ENCODE measurements at places on chromosomes 11 and 22.

- no peak for DNase-seq
Measured at GRCh38 chr11:111631666-111632039, 29.4 kb downstream of the SIK2 start.

GRCh38 chr22:26701323-26701722, 43.9 kb downstream of the MIAT start:
- DNase-seq = peak; percentile 22

DNA sequence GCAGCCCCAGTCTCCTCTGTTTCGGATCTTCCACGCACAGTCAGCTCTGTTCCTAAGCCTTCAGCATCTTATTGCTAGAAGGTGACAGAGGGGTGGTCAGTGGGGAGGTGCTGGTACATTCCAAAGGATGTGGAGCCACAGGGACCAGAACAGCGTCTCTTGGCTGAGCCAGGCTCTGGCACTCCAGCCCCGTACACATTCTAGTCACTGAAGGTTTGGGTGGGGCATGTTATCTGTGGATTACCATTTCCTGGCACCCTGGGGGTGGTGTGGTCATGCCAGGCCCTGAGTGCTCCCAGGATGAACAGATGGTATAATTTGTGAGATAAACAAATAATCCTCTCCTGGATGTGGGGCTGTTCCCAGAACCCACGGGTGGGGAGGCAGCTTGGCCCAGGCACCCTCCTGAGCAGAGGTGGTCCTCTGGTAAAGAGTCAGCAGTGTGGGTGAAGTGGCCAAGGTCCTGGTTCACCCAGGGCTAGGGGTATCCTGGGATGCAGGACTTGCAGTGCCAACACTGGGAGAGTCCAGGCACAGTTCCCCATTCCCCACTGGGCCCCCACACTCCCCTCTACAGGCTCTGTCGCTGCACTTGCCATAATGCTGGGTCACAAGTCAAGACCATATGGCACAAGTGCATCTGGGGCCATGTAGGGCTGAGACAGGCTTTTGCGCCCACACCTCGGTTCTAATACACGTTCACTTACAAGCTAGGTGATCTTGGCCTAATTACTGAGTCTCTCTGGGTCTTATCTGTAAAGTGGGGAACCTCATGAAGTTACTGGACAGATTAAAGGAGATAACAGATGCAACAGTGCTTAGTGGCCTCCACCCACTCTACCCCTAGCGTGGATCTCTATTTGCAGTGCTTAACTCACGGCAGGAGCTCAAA, 33.0 kb downstream of the DKK3 start:
- no peak for DNase-seq

- no peak for DNase-seq
Measured at GRCh38 chr11:69326622-69327219, 32.8 kb downstream of the MYEOV start.

DNA sequence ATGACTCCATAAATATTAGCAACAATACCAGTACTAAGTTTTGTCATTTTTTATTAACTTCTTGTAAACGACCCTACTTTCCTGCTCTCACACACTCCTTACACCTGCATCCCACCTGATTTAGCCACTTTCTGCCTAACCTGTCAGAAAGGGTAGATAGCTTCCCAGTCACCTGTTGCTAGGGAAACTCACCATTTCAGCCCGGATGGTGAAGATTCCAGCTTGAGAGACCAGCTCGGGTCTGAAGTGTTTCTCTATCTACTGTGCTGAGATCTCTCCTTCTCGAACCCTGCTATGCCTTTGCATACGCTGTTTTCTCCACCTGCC, at the start of gene PARVG:
TSS of gene PARVG (plus strand) at position 220 of the 327 bp plus-strand sequence. CDS start 2,405 bp downstream, outside the sequence.
- DNase-seq = no peak

DNA sequence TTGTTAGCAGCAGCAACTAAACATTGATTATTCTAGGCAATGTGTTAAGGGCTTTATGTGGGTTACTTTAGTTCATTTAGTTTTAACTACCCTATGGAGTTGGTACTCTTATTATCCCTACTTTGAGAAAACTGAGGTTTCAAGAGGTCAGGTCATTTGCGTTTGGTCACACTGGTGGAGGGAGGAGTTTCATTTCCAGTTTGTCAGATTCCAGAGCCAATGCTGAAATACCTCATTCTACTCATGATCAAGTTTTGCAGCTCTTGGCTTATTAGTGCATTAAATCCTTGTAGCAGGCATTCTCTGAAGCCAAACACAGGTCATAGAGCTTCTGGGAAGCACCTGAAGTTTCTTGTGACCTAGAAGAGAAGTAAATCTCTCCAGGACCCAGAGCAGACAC, 24.1 kb upstream of the POGLUT3 start:
- DNase-seq = no peak

DNA sequence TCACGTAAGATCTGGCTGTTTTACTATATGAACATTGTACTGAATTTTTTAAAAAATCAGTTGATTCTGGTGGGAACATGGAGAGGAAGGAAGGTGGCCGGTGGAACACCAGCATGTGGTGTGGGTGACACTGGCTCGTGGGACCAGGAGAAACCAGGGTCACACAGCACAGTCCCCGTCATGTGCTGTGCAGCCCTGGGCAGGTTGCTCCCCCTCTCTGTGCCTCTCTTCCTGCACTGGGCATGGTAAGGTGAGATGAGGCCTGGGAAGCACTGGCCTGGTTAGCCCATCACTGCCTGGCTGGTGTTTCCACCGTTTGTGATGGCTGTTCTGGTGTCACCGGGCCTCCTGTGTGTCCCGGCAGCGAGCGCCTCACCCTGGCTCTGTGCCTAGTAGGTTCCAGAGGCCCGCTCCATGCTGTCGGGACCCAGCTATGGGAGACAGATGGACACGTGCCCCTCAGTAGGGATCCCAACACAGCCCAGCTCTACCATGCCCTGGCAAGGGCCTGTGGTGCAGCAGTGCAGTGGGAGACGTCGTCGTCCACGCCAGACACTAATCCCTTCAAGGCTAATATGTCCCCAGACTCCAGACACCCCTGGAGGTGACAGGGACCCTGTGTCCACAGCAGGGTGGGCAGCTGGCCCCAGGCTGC, 88.2 kb upstream of the LINC01488 start:
- DNase-seq = no peak

DNA sequence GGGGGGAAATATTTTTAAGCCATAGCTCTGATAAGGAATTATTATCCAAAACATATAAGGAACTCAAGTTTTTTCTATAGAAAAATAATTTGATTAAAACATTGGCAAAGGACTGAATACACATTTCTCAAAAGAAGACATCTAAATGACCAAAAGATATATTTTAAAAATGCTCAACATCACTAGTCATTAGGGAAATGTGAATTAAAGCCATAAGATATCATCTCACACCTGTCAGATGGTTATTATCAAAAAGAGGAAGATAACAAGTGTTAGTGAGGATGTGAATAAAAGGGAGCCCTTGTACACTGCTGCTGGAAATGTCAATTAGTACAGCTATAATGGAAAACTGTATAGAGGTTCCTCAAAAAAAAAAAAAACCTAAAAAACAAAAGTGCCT, 425.0 kb downstream of the DYNC2H1 start:
- no peak for DNase-seq

DNA sequence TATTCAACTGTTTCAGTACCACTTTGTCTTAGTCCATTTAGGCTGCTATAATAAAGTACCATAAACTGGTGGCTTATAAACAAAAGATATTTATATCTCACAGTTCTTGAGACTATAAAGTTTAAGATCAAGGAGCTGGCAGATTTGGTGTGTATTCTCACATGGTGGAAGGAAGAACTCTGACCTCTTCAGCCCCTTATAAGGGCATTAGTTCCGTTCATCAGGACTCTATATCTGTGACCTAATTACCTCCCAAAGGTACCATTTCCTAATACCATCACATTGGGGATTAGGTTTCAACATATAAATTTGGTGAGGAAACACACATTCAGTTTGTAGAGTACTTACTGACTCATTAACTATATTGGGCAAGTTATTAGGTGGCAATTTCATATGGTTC, 10.7 kb upstream of the ARL14EP start:
- DNase-seq = no peak

- peak; percentile 57 for DNase-seq
Measured at GRCh38 chr11:35029979-35030682, 108.8 kb upstream of the CD44 start.

DNA sequence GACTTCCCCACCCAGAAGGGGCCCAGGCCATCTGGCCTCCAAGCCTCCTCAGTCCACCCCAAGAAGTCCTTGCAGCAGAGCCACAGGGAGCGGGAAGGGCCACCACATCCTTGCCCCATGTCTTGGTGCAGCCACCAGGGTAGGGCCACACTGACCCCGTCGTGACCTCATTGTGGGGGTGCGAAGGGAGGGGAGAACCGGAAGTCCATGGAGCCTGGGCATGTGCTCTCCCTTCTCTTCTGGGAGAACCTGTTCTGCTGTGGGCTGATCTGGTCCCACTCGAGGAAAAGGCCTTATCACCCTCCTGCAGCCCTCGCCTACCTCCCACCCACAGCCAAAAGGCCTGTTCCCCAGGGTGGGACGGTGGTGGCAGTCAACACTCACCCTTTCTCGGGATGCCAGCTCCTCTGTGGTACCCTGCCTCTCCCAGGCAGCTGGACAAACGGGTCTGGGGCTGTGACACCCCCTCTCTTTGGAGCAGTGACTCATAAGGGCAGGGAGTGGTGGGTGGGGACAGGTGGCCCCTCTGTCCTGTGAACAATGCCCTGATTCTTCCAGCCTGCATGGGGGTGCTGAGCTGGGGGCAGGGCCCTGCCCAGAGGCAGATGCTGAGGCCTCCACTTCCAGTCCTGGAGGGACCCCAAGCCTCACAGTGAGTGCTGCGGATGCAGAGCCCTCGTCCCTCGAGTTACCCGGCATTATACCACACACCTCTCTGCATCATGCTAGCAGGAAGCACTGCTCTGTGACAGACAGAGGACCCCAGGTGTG, 14.6 kb upstream of the CTSD start:
- DNase-seq = no peak

GRCh38 chr11:45920531-45921477, 1.7 kb upstream of the LARGE2 start:
- no peak for DNase-seq

DNA sequence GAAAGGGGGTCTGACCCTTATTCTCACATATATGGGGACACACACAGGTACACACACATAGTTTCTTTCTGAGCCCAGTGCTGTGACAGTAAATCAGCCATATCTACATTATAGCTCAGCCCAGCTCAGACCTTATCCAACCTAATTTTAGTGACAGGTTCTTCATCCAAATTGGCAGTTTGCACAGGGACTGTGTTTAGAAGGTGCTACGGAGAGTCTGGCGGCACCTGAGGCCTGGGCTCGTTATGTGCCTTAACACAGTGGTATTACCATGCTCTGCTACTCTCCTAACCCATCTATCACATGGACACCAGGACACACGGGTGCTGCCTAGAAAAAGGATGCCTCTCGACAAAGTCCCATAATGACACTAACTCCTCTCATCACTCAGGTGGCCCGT, 109.3 kb downstream of the GALNT18 start:
- no peak for DNase-seq

DNA sequence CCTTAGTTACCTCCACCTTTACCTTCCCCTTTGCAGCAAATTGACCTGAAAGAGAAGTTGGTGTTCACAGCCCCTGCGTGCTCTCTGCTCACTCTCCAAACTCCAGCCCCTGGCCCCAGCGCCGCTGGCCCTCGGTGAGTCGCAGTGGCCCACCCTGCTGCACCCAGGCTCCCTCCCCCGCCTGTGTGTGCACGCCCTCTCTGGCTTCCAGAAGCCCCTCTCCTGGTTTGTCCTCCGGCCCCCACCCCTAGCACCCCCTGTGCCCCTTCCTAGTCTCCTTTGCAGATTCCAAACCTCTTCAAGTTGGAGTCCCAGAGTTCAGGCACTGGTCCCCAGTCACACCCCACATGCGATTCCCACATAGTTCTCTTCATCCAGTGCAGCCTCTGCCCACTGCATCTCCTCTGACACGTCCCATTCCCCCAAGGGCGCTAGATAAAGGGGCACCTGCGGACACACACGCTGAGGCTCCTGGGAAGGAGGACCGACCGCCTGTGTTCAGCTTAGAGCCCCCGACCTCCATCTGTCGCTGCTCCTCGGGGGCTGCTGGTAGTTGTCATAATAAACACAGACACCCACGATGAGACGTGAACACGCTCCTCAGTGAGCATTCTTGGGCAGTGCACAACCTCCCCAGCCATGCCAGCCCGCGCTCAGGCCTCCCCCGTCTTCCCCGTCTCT, 1.5 kb upstream of the PHRF1 start:
- DNase-seq = no peak

DNA sequence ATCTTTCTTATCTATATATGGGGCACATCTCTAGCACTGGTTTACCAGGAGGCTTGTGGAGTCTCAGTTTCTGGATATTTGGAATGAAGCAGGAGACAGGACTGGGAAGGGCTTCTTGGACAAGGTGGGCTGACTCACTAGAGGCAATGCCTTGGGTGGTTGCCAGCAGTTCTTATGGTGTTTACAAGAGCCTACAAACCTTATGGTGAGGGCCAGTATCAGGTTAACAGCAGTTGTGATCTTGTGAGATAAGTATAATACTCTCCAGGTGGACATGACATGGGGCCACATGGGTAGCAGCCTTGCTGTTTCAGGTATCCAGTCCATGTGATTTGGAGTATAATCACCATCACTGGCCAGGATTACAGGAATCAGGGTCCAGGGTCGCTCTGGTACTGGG, 10.2 kb downstream of the FUT4 start:
- DNase-seq = no peak

GRCh38 chr11:118895093-118896039, 11.7 kb downstream of the CXCR5 start:
- DNase-seq = no peak

GRCh38 chr22:46577368-46578249, 40.2 kb upstream of the CELSR1 start:
- DNase-seq = no peak

DNA sequence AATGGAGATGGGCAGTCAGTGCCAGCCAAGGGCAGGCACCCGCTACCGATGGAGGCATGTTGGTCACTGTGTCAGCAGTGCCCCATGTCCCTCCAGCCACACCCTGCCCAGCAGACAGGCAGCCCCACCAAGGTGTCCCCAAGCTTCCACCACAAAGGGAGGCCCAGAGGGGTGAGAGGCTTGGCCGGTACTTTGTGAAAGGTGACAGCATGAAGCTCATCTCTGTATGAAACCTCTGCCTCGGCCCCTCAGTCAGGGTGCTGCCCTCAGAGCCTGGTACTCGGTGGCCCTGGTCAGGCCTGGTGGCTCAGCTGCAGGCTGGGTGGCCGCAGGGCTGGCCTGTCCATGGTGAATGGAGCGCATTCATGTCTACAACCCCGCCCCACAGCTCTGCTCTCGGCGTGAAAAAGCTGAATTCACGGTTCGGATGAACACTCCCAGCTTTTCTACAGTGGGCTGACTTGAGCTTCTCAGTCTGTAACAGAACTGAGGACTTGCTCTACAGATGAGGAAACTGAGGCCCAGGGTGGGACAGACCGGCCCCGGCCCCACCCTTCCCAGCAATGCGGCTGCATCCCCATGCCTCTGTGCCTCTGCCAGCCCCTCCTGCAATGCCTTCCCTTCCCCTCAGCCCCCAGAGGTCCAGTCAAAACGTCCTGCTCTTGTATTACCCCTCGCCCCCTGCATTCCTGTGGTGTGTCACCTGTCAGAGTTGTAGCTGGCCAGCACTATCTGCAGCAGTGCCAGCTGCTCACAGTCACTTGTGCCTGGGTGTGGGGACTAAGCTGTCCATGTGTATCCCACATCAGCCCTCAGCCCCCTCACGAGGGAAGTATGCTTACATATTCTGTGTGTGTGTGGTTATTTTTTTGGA, 27.7 kb downstream of the RSPH14 start:
- no peak for DNase-seq
